CD4-positive, alpha-beta T cell treated with Interleukin-6 for 4 hours (primary cell): ENCODE measurements at places on chromosomes 6 and 20.

GRCh38 chr20:13775867-13776266 lies 8.9 kb downstream of the ESF1 start:
- DNase-seq = no peak

- no peak for DNase-seq
Observed at GRCh38 chr6:32167761-32168262, 3.4 kb downstream of the EGFL8 start.

- DNase-seq = peak; percentile 21
Observed at GRCh38 chr6:128725271-128726233, 157.4 kb upstream of the LAMA2 start.

DNA sequence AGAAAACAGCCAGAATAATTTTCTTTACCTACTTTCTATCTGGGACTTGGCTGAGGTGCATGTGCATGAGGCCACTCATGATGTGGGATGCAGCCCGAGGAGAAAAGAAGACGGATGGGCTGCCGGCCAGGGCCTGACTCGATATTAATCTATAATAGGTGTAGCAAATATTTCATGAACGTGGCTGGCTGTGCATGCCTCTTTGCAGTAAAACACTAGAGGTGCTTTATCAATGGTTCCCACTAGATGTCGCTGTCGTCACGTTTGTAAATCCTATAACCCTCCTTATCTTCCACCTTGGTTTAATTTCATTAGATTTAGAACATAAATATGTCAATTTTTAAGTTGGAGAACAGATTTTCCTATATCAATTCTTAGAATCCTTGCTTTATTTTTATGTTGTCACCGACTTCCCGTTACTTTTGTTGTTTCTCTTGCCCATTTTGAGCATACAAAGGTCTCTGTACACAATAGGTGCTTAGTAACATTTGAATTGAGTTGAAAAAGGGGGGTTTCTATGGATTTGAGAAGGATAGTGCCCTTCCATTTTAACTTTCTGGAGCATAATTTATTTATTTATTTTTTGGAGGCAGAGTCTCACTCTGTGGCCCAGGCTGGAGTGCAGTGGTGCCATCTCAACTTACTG lies 19.6 kb upstream of the FERMT1 start:
- DNase-seq = peak; percentile 47

GRCh38 chr6:105207524-105208269 lies 27.9 kb upstream of the POPDC3 start:
- DNase-seq = no peak

DNA sequence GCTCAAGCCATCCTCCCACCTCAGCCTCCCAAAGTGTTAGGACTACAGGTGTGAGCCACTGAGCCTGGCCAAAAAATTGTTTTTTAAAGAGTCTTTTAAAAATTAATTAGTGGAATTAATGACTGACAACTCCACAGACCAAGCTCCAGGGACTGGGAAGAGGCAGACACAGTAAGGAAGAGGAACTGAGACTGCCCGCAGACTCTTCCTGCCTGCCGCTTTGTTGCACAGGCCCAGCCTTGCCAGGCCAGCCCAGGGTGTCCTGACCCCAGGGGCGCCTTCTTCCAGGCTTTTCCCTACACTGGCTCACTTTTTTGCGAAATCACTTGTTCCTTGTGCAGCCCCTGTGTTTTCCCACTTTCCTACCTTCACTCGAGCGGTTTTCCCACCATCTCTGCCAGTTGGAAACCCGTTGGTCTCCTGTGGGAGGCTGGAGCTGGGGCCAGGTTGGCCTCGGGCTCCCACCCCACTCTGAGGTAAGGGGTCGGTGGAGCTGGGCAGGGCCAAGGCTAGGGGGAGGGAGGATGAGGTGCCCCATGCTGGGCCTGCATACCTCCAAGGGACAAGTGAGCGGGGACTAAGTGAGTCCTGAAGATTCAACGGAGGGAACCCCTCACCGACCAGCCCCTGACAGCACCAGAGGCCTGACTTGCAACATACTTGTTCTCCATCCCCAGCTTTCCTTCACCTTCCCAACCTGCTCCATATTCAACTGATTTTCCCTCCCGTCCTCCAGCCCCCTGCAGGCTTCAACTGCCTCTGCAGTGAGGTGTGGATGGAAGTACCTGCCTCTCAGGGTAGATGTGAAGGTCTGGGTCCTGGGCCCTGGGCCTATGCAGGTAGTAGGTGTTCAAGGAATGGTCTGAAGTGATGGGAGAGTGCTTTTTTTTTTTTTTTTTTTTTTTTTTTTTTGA lies 23.5 kb upstream of the SMIM29 start:
- DNase-seq = no peak

- no peak for DNase-seq
Observed at GRCh38 chr6:120935908-120936307, 398.4 kb downstream of the TBC1D32 start.

DNA sequence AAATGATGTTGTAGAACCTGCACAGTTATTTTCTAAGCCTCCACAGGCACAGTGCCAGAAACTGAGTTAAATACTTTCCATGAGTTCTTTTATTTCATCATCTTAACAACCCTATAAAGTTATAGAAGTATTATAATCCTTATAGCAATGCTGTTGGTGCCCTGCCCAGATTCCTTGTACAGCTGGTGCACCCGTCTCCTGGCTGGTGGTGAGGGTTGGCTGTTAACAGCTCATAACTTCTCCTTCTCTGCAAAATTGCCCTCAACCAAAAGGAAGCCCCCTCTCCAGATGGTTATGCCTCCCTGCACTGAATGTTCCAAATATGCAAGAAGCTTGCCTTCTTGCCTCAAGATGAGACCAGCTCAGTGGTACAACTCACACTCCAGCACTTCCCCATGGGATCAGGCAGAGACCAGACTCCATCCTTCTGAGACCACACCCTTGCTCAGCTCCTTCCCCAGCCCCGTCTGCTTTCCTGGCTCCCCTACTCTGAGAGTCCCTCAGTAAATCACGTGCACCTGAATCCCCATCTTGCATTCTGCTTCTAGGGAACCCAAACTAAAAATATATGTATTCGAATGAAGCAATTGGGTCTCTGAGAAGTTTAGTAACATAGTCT lies 304.4 kb upstream of the PLCB4 start:
- DNase-seq = no peak

- no peak for DNase-seq
Observed at GRCh38 chr20:59770270-59770669, 163.2 kb downstream of the SYCP2 start.

- no peak for DNase-seq
Observed at GRCh38 chr20:45935416-45936046, 1.0 kb downstream of the PCIF1 start.

GRCh38 chr6:44024574-44025219 lies 102.6 kb downstream of the MRPL14 start:
- no peak for DNase-seq

DNA sequence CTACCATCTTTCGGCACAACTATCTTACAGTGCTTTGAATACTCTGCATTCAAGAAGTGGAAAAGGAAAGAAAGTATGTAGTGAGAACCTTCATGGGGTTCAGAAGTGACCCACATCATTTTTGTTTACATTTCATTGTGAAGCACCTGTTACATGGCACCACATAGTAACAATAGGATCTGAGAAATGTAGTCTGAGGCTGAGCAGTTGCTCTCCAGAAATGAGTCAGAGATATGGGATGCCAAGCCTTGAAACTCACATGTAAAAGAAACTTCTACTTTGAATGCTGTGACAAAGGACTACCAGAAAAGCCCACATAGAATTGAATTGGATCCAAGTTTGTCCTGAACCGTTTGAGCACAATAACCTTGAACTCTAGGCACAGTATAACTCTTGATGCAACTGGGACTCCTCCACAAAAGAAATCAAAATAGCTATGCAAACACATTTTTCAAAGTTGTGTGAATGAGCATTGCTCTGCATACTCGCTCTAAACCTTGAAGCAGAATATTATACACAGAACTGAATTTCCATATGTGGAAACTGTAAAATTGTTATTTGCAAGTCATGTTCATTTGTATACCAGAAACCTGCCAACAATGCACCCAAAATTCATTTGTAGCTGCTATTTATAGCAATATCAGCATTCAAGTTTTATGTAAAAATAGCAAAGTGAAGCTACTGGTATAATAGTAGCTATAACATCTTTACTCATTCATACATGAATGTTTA lies 400.9 kb upstream of the POU3F2 start:
- DNase-seq = no peak

GRCh38 chr20:15520930-15521524 lies 1052.2 kb downstream of the KIF16B start:
- no peak for DNase-seq

- no peak for DNase-seq
Observed at GRCh38 chr6:98514796-98515195, 319.6 kb upstream of the POU3F2 start.

DNA sequence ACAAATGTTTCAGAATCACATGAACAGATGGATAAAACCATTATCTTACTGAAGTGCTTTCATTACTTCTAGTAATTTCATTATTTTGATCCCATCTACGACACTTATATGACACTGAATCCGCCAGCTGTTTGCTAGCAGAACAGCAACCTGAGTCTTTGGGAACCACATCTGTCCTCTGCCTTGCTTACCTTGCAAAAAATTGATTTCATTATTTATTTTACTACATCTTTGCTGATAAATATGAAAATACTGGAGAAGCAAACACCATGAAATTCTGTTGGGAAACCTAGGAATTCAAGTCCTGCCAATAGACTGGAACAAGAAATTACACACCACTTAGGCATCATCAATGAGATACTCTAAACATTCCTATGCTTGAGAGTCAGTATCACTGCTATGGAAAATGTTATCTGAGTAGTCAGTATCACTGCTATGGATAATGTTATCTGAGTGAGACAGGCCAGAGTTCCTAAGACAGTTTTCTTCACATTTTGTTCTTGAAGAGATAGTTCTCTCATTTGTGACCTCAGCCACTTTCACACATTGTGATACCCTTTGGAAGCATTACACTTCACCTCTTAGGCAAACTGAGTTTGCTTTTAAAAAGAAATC lies 91.9 kb downstream of the PDE10A start:
- no peak for DNase-seq

DNA sequence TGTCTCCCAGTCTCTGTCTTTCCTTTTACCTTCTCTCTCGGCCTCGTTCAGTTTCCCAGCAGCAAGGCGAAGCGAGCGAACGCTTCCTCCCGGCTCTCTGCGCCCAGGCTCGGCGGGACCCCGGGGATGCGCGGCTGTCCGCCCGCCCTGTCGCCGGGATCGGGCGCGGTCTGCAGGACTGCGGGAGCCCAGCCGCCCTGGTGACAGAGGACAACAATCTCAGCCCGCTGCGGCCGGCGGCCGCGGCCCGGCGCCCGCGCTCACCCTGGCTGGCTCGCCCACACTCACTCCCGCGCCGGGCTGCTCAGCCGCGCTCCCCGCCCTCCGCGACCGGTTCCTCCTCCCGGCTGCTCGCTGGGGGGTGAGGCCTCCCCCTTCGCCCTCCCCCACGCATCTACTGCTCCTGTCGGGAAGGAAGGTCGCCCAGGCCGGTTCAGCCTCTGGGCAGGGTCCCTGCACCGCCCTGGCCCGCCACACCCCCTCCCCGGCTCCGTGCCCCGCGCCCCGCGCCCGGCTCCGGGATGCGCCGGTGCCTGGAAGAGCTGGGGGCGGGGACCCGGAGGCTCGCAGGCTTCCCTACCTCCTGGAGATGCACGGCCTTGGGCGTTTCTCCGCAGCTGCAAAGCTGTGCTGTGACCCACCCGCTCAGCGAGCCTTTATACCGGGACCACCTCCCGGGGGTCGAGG lies 410 bp downstream of the SYNE1 start:
- DNase-seq = no peak

GRCh38 chr6:147204843-147205311 lies 660 bp downstream of the STXBP5 start:
- no peak for DNase-seq

DNA sequence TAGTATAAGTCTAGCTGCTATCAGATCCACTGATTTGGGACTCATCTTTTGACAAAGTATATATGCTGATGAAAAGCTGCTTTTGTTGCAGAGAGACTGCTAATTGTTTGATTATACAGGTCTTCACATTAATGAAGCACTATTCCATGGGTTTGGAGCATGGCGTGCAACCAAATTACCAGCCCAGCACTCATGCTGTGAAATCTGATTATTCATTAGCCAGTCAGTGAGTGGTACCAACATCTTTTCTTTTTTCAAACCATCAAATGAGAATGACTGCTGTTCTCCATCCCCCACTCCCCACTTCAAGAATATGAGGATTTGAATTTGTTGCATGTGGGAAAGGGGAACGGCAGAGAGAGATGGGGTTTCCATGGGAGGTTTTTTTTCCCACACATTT lies 91.3 kb downstream of the ID4 start:
- no peak for DNase-seq

DNA sequence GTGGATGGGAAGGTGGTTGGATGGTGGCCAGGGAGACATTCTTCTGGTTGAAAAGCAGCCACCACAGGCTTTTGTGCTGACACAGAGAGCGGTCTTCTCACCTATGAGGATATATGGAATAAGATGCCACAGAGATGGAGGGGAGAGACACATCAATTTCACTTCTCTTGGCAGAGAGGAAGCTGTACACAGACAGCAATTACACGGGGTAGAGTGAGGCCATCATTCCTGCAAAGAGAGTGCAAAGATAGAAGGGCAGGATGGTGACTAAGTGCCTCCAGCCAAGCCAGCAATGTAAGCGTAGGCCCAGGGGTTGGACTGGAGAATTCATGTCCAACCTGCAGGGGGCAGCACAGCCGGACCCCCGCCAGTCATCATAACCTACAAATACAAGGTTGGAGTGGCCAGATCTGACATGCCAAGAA lies 56.4 kb downstream of the NRN1 start:
- DNase-seq = peak; percentile 9

GRCh38 chr6:166460473-166461437 lies 78.0 kb upstream of the MPC1 start:
- no peak for DNase-seq

GRCh38 chr20:24651171-24651975 lies 181.9 kb downstream of the SYNDIG1 start:
- DNase-seq = no peak

DNA sequence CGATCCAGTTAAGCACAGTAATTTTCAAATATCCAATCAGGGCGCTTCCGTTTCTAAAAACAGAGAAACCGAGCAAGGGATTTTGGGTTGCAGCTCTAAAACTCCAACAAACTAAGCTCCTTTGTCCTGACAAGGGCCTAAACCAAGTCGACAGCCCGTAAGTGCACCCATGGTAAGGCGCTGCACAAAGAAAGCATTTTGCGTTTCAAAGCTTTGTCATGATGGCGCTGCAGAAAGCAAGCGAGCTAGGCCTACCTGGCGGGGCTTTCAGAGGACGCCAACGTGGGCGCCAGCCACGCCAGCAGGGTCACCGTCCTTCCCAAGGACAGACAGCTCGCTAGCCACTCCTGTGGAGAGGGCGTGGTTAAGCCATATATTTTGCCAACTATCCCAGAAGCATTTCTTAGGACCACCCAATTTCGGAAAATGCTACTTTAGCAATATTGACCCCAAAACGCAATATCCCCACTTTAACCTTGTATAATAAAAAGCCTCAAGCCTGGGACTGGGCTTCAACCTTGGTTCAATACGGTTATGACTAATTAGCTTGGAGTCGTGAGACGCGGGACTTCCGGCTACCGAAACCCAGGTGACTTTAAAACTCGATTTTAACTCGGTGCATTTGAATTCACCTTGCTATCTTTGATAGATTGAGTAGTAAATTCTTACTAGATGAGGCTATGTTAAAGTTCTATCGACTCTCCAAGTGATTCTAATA lies 53.8 kb downstream of the TRIM38 start:
- no peak for DNase-seq
